ENCODE measurements at places on chromosomes 11 and 22.

DNA sequence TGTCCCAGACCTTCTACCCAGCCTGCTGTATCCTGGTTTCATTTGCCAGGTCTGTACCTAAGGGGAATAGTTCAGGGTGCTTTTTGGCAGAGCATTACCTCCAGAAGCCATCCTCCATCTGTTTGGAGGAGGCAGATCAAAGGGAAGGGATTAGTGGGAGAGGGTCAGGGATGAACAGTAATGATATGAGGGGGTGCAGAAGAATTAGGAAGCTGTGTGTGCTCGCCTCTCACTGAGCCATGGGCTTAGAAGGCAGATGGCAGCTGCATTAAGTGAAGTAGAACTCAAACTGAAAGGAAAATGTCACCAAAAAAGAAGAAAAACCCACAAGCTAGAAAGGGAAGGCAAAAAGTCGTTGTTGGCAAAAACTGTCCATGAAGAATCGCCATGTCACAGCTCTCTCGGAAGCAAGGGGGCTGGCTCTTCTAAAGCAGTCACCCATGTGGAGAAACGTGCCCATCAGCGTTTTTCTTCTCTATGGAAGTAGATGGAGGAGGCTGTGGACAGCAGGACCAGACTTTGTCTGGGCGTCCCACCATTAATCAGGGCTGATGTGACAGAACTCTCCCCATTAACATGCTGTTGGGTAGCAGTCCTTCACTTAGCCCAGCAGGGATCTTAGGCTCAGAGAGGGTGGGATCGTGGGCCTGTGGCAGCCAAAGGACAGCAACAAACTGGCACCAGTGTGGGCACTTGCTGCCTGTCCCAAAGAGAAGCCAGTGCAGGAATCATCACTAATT is 46.8 kb downstream of the CEP164 start:
- DNase-seq = no peak

DNA sequence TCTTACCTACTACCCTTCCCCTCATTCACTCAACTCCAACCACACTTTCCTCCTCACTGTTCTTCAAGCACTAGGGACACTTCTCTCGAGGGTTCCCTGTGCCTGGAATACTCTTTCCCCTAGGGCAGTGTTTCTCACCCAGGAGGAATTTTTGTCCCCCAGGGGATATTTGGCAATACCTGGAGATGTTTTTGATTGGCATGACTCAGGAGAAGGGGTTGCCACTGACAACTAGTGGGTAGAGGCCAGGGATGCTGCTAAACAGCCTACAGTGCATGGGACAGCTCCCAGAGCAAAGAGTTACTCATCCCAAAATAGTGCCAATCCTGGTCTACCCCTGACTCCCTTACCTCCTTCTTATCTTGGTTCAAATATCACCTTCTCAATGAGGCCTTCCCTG is 40.0 kb downstream of the BTG4 start:
- DNase-seq = no peak

- no peak for DNase-seq
Measured at GRCh38 chr22:34038801-34039555, 118.7 kb upstream of the LARGE1 start.

- DNase-seq = no peak
Measured at GRCh38 chr22:30828187-30829155, 133.8 kb downstream of the OSBP2 start.

DNA sequence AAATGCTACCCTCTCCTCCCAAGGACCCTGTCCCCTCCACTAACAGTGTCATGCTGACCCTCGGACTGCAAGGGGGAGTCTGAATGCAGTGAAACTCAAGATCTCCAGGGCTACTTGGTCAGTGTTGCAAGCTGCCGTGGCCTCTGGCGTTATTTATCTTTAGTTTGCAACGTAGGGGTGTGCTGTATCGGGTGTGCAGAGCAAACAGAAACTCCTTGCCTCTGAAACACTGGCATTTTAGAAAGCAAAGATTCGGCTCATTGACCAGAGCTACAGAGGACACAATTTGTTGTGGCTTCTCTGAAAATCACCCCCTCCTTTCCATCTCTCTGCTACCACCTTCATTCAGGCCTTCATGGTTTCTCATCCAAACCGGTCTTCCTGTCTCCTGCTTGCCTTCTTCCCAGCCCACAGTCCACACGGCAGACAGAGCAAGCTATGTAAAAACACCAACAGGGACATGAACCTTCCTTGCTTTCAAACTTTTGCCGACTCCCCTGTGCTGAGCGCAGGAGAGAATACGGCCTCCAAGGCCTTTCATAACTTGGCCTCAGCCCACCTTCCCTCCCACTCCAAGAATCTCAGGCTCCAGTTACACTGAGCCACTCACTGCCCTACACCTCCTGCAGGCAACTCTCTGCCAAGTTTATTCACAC is 14.9 kb downstream of the FZD4 start:
- peak; percentile 82 for DNase-seq

- no peak for DNase-seq
Measured at GRCh38 chr22:40855071-40855978, 1.1 kb downstream of the ST13 start.

- no peak for DNase-seq
Measured at GRCh38 chr11:87453531-87454089, 415.9 kb downstream of the TMEM135 start.

DNA sequence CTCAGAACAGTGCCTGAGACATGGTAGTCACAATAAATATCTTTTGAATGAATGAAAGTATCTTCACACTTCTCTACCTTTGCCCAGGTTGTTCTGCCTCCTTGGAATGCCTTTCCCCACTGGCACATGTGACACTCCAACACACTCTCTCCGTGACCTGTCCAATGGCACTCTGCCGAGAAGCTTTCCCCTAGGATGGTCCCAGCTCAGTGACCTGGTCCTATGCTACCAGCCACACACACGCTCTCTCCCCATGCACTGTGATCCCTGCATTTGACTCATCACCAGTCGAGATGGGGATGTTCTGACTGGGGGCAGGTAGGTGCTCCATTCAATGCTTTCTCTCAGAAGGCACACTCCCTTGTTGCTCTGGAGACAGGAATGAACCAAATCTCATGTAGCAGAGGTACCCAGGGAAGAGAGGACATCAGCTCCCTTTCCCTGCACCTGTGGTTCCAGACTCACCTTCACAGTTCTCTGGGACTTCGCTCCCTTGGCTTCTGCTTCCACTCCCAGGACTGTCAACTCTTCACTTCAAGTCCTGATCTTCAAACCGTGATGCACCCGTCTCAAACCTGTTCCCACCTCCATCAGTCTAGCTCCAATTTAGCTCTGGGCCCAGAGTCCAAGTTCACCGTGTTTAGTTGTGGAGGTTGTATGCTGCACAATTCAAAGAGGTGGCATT is 30.7 kb upstream of the LMO1 start:
- no peak for DNase-seq

DNA sequence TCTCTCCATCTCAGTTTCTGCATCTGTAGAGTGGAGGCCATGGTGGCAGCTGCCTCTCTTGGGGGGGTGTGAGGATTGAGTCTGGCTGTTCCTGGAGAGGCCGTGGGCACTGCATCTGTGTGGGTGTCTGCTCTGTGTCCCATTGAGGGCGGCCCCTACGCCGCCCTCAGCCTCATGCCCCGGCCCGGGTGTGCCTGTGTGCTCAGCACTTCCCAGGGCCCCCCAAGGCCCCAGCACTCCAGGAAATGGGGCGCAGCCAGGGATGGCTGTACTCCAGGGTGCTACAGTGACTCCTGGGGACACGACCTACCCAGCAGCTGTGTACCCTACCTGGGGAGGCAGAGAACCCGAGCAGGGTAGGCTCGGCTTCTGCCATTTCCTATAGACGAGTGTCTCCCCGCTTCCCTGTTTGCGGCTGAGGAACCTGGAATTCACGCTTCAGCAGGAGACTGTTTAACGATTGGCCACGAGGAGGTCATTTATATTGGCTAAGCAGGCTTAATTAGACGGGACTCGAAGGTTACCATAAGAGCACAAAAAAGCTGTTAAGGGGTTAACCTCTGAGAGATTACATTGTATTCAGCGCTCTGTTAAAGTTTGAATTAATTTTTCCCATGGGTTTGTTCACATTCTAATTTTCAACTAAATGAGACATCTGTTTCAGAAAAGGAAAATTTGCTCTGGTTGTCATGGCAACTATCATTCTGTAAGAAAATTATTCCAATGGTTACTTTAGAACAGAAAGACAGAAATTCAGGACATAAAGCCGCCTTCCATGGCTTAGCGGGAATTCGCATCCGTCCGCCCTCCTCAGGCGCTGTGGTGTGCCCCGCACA is 76.4 kb downstream of the MPPED1 start:
- DNase-seq = no peak

DNA sequence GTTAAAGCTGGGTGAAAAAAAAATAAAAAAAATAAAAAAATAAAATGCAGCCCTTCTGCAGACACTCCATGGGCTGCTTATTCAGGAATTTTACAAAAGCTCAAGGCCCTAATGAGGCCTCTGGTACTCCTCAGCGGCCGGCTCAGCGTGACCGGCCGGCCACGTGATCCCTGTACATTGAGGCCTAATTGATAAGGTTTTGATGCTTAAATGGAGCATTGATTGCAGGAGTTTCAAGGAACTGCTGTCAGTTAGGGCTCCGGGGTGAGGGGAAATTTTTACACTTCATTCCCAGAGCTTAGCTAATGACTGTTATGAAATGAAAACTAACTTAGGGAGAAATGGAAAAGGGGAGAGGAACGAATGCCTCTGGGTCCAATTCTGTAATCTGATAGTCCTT is 368.8 kb upstream of the KIRREL3 start:
- no peak for DNase-seq

DNA sequence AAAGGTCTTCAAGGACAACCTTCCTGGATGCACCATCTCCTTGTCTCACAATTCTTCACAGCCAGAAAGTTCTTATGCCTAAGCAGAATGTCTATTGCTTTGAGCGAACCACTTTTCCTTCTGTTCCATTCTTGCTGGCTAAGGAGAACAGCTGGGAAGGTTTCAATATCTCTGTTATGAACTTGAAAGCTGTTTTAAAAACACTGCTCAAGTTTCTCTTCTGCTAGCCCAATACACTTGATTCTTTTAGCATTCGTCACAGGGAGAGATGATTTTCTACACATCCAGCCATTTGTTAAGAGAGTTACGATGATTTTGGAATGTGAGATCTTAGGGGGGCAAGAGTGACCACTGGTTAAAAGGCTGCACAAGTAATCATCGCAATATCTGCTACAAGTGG is 249.3 kb downstream of the KIRREL3 start:
- no peak for DNase-seq

DNA sequence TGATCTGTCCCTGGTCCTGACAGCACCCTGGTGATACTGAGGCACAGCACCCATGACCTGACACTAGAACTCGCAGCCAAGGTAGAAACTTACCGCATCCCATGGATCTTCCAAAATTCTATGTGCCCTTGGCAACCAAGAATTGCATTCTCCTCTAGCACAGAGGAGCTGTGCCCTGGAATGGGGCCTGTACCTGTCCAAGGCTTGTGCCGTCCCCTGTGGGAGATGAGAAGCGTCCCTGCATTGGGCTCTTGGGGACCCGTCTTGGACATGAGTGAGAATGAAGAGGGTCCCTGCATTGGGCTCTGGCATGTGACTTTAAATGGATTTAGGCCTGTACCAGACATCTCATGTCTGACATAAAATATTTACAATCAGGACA is 67.1 kb downstream of the GGTLC2 start:
- no peak for DNase-seq

- no peak for DNase-seq
Measured at GRCh38 chr22:41418717-41419116, 27.9 kb downstream of the TOB2 start.

- DNase-seq = no peak
Measured at GRCh38 chr22:29883775-29884097, 762 bp downstream of the MTMR3 start.

- no peak for DNase-seq
Measured at GRCh38 chr22:38236786-38237185, 35.0 kb downstream of the MAFF start.

- DNase-seq = no peak
Measured at GRCh38 chr11:16252373-16252772, 104.0 kb downstream of the SOX6 start.

DNA sequence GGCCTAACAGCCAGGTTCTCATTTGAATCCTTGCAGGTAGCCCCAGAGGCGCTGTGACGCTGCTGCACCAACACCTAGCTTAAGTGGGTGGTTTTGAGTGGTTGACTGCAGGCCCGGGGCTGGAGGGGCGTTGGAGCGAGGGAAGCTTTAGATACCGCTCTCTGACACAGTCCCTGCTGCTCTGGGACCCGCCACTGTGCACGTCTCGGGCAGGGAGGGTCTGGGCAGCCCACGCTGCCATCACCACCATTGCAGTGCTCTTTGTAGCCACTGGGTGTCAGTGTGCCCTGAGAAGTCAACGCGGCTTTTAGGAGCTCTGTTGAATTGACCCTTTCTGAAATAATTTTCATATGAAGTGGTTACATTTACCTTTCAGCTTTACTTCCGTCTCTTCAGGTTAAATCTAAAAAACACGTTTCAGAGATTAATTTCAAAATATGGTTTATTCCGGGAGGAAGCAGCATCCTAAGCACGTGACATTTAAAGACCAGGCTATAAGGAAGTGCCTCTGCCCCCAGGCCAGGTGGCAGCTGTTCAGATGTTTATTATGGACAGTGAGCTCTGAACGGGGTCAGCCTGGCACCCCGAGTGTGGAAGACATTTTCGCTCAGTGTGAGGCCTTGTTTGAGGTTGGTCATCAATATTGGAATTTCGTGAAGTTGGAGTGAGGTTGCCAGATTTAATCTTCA is 30.9 kb upstream of the PARVB start:
- DNase-seq = no peak

DNA sequence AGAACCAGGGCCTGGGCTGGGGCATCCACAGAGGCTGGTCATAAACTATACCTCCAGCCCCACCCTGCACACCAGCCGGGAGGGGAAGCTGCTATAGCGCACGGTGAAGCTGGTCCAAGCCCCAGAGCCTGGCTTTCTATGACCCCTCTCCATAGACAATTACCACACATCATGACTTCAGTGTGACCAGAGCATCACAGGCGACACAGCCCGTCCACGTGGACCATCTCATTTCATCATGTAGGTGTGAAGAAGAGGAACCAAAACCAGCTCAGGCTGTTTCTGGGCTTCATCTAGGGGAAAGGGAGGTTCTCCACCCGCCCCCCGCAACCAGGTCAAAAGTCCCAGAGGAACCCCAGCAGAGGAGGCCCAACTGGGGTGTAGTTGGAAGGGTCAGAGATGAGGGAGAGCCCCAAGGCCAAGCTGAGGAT is 3.0 kb downstream of the CXCR5 start:
- DNase-seq = peak; percentile 63

GRCh38 chr11:5238486-5238885 is 4.2 kb upstream of the HBD start:
- DNase-seq = no peak

DNA sequence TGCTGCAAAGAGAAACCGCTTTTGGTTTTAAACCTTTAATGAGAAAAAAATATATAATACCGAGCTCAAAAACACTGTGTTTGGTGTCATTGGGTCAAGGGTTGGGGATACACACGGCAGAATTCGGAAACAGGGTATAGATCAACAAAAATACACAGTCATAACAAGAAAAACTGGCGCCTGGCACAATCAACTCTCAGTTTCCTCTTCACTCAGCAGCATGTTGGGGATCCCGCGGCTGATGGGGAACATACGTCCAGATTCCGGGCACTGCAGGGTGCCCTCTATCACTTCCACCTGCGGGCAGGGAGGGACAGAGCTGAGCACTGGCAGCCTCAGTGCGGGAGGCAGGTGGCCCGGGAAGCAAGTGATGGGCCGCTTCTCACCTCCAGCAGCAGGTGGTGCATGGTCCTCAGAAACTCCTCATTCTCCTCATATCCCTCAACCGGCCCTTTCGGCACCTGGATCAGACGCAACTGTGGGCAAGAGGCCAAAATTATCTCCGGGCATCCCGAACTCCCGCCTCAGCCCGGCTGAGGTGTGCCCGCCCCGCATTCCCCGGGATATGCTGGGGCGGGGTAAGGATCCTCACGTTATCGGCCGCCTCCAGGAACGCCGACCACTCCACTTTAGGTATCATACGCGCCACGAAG is 561 bp downstream of the TRMT112 start:
- DNase-seq = no peak
